NT2/D1 (cell line): ENCODE measurements at places on chromosomes 12 and 14.

- no peak for DNase-seq
Observed at GRCh38 chr12:124551268-124552144, 15.9 kb downstream of the NCOR2 start.

DNA sequence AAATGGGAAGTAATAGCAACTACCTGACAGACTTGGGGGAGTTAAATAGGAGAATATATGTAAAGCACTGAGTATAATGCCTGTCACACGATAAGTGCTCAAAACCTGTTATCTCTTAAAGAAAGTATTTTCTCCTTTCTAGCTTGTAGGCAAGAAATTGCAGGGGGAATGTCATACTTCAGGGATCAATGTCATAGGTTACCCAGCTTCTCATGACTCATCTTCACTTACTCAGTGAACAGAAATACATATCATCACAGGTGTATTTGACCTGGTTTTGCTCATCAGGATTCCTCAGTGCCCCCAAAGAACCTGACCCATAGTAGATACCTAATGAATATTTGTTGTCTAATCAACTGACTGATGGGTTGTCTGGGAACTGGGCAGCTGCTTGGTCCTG is 285.0 kb upstream of the ATP2B1 start:
- DNase-seq, result no peak

- DNase-seq, result no peak
Observed at GRCh38 chr12:130972586-130972950, 18.9 kb downstream of the ADGRD1 start.

- no peak for DNase-seq
Observed at GRCh38 chr12:25787701-25788100, 170.8 kb upstream of the RASSF8 start.

GRCh38 chr14:52369305-52369801 is 55.2 kb downstream of the PTGER2 start:
- no peak for DNase-seq

- DNase-seq, result no peak
Observed at GRCh38 chr14:59166258-59166657, 22.2 kb upstream of the DAAM1 start.

GRCh38 chr14:65296402-65296801 is 116.1 kb upstream of the FUT8 start:
- no peak for DNase-seq

DNA sequence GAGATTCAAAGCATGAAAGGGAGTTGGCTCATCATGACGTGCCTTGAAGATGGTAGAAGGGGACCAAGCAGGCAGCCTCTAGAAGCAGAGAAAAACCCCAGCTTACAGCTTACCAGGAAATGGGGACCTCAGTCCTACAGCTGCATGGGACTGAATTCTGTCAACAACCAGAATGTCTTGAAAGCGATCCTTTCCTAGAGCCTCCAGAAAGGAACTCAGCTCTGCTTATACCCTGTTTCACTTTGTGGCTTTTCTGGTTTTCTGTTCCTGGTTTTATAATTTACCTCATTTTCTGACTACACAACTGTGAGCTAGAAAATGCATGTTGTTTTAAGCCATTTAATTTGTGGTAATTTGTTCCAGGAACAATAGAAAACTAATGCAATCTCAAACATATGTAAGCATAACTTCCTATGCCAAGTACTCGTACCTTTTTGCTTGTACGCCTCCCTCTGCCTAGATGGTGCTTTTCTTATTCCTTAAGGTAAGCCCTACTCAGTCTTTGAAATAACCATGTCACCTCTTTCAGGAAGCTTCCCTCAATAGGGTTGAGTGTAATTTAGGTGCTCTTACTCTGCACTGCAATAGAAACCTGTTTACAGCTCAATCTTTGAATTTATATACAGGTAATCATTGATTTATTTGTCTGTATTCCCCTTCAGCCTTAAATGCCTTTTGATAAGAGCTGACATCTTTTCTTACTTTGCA is 348.8 kb downstream of the TMEM117 start:
- DNase-seq, result no peak

GRCh38 chr12:69150796-69151127 is 88.6 kb upstream of the CPSF6 start:
- DNase-seq, result no peak

DNA sequence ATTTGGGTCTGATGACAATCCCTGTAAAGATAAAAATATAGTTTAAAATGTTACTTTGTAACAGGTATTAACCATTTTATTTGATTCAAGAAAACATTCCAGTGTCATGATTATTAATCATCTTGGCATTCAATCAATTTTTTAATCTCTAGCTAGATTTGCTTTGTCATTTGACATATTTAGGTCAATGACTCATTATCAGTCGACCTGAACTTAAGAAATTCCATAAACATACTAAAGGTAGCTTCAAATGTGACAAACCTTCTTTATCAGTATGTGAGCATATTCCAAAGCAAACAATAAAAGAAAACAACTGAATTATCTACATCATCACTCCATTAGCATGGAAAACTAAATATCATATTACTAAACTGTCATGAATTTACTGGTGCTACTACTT is 50.8 kb upstream of the CDKL1 start:
- DNase-seq, result no peak

- peak; percentile 89 for DNase-seq
Observed at GRCh38 chr12:13233830-13234641, 37.5 kb downstream of the EMP1 start.

DNA sequence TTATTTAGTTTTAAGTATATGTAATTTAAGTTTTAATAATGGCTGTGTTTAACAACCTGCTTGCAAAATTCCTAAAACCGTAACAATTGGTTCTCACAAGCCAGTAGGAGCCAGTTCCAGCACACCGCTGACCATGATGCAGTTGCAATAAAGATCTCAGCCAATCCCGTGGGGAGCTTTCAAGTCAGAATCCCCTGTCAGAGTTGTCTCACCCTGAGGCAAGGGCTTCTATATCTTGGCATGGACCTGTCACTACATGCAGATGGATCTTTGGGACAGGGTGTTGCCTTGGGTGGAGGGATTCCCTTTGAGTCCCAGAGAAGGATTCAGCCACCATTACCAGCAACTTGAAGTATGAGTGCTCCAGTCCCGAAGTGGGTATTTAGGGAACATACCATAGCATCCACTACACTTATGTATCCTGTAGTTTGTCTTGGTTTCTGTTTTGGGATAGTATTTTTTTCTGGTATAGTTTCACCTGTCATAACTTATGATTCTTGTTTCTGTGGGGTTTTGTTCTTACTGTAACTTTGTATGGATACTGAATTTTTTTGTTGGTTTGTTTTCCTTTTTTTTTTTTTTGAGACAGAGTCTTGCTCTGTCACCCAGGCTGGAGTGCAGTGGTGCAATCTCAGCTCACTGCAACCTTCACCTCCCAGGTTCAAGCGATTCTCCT is 30.1 kb upstream of the LIMA1 start:
- no peak for DNase-seq

DNA sequence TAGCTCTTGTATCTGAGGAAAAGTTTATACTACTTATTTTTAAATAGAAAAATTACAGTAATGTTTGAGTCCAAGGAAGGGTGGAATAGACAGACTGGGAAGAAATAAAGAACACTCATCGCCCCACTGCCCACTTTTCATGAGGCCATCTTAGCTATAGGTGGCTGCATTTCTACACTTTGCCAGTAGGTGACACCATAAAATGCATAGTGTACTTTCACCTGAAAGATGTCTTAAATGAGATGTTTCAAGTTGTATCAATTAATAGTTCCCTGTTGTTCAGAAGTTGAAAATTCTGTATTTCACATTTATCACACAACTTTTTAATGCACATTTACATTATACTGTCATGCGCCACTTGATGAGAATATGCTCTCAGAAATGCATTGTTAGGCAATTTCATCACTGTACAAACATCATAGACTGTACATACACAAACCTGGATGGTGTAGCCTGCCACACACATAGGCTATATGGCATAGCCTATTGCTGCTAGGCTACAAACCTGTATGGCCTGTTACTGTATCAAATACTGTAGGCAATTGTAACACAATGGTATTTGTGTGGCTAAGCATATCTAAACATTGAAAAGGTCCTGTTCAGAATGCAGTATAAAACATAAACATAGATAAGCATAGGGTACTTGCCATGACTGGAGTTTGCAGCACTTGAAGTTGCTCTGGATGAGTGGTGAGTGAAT is 27.6 kb downstream of the PMCH start:
- peak; percentile 6 for DNase-seq

GRCh38 chr14:61372379-61372778 is 51.0 kb downstream of the PRKCH start:
- no peak for DNase-seq

GRCh38 chr14:77593501-77593961 is 22.9 kb downstream of the SPTLC2 start:
- DNase-seq, result no peak

DNA sequence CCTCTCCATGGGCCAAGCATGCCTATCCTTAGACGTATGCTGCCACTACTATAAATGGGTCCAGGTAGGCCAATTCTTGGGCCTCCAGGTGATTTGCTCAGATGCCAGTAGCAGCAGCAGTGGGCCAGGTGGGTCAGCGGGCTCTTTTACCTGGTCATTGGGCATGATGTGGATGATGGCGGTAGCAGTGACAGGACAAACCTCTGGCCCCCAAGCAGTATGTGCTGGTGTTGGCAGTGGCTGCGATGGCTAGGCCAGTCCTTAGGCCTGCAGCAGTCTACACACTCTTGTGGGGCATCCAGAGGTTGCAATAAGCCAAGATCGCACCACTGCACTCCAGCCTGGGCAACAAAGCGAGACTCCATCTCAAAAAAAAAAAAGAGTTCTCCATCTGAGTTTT is 19.1 kb upstream of the VASH1 start:
- DNase-seq, result no peak

GRCh38 chr14:74395094-74395493 is 30.9 kb downstream of the SYNDIG1L start:
- DNase-seq, result no peak

DNA sequence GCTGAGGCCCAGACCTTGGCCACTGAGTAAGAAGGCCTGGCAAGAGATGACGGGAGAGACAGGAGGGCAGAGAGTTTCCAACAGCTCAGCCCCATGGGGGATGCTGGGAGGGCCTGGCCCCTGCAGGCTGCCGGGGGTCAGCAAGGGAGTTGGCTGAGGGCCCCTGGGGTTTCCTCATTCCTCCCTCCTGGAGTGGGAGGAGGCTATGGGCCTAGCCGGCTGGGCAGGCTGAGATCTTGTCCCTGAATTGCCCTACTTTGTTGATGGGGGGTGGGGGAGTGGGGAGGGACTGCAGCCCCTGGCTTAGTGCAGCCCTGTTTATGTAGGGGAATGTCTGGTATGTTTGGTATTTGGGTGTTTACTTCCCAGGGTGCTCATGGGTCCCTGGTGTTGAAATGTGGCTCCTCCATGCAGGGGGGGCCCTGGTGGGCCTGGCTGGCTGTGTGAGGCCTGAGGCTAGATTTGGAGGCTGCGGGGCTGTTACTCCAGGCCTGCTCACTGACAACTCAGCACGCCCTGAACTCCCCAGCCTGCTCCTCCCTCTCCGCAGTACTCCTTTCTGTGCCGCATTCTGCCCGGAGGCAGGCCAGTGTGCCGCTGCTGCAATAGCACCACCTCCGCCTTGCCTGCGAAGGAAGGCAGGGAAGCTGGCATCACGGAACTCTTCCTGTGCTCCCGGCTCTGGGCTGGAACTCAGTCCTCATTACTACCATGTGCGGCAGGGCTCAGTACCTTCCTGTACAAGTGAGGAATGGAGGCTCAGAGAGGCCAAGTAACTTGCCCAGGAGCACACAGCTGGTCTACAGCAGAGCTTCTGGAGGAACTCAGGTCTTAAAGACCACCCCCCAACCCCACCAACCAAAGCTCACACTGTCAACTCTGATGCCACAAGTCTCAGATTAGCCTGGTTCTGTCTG is 25.3 kb downstream of the JDP2 start:
- peak; percentile 86 for DNase-seq

DNA sequence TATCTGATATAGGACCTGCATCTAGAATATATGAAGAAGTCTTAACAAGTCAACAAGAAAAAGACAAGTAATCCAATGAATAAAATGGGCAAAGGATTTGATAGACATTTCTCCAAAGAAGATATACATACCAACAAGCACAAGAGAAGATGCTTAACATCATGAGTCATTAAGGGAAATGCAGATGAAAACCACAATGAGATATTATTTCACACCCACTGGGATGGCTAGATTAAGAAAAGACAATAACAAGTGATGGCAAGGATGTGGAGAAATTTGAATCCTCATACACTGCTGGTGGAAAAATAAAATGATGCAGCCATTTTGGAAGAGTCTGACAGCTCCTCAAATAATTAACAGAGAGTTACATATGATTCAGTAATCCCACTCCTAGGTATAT is 502.6 kb downstream of the FUT8 start:
- DNase-seq, result no peak

GRCh38 chr14:39500253-39500652 is 68.0 kb upstream of the FBXO33 start:
- DNase-seq, result no peak

GRCh38 chr14:48598458-48598857 is 923.1 kb upstream of the MDGA2 start:
- DNase-seq, result no peak

GRCh38 chr14:47439953-47440352 is 235.5 kb downstream of the MDGA2 start:
- DNase-seq, result no peak
